ENCODE measurements at places on chromosomes 5 and 9.

DNA sequence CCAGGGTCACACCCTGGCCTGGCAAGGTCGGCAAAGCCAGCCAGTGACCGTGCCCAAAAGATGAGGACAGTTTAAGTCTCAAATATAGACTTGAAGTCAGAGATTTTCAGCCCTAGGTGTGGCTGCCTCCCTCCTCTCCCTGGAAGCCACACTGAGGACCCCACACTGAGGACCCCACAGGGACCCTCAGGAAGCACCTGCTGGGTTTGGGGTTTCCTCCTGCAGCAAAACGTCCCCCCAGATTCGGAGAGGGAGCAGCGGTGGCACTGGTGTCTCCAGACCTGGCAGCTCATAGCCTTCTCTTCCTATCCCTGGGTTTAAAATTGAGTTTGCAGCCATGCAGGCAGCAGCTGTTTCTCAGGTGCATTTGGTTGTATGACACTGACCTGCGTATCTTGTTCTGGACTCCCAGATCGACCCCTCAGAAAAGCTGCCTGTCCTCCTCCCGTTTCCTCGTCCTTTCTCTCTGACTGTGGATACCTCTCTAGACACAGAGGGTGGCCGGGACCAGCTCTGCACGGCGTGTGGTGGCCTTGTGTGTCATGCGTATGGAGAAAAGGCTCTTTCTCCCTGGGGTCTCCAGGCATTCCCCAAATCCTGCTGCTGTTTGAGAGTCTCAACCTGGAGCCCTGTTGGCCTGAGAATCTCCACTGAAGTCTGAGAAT is 36.6 kb downstream of the MRPL36 start:
- DNase-seq, result no peak

GRCh38 chr5:123421773-123422172 is 1.4 kb downstream of the CEP120 start:
- DNase-seq, result no peak

DNA sequence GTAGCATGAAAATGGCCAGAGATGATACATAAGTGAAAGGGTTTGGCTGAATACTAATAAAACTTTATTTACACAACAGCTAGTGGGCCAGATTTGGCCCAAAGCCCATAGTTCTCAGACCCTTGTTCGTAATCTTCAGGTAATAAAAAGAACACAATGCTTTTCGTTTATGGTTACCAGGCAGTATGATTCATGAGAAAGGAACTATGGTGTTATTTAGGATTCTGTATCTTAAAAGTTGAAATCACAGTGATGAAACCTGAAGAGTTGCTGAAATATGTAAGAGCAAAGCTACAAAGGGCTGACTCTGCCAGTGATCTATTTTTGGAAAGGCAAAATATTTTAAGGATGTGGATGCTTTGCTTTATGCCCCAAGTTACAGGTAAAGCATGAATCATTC is 192.7 kb downstream of the SMC2 start:
- no peak for DNase-seq

DNA sequence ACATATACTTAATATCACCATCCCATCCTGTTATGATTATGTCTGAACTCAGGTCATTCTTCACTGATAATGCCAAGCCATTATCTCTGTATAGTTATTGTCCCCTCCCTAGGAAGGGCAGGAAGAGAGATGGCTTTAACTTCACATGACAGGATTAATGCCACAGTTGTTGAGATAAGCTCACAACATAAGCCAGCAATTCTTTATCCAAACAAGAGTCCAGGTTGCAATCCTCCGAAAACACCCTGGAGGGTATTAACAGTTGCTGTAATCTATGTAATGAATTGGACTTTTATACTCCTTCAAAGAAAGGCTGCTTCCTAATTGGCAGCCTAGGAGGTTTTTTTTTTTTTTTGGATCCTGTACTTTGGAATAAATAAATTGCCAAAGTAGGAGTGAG is 779.4 kb downstream of the SEMA5A start:
- DNase-seq, result no peak

DNA sequence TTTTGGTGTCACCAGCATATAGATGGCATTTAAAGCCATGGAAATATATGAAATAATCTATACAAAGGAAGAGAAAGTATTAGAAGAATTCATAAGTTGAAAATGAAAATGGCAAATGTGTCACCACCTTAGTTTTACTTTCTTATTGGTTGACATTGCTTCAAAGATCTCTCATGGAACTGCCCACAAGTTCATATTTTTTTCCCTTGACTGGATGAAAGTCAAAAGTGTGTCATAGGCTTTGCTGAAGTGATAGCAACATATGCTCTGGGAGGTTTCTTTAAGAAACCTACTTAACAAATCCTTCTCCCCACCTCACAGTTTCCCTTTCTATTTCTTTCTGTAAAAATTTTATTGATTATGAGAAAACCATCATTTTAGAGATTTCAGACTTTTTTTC is 127.2 kb downstream of the VPS13A start:
- no peak for DNase-seq

GRCh38 chr5:42832060-42832459 is 20.4 kb upstream of the SELENOP start:
- no peak for DNase-seq

DNA sequence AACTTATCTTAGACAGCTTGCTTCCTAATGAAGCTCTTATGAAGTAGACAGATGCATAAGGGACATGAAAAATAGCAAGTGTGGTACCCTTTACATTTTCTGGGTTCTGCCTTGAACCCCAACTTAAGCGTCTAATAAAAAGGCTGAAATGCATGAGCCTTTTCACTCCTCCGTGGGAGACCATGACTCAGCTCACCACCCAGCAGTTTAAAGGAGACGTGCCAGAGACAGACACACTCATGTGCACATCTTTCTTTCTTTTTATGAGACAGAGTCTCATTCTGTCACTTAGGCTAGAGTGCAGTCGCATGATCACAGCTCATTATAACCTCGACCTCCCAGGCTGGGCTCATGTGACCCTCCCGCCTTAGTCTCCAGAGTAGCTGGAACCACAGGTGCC is 22.3 kb downstream of the CTXN3 start:
- no peak for DNase-seq

- peak; percentile 34 for DNase-seq
Measured at GRCh38 chr9:33778700-33779351, 16.5 kb upstream of the PRSS3 start.

GRCh38 chr5:115064380-115064779 is 105.3 kb downstream of the TRIM36 start:
- DNase-seq, result no peak

GRCh38 chr9:114616684-114617520 is 5.8 kb downstream of the TMEM268 start:
- no peak for DNase-seq

DNA sequence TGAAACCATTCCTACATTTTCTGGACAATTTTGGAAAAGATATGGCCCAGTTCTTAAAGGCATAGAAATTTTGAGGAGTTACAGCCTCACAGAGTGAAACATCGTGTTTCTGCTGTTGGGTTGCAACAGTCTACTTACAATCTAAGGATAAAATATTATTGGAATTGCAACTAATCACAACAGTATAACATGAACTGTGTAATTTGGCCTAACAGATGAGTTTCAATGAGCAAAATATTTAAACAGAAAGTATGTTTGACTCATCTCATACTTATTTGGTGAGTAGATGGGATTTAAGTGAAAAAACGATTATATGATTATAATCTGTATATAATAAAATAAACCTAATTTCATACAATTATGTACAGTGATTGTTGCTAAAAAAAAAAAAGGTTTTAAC is 1061.8 kb downstream of the CDH12 start:
- no peak for DNase-seq

DNA sequence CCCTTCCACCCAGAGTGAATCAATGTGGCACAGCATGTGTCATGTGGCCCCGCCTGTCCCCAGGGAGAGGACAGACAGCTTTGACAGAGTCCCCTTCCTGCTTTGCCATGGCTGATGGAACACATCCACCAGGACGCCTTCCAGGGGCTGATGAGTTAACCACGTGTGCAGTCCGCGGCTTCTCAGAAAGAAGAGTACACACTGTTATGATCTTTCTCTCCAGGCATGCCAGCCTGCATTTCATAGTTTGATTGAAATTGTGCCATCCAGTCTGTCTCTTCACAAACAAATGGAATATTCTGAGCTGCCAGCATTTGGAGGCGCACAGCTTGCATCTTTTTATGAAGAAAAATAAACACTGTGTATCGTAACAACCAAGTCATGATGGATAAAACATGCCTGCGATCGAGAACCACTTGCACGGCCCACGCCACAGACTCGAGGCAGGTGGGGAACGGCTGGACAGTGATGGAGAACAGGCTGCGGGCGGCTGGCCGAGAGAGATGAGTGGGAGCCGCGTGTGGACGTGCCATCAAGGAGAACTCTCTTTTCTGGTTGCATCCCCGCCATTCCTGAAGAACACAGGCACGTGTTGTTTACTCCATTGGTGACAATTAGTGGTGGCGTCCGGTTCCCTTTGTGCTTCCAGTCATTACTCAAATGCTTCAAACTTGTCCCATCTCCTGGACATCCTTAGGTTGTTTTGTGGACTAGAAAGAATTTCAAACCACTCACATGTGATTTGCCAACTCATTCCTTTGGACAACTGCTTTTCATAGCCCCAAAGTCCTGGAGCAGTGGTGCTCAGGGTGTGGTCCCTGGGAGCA is 220.2 kb downstream of the AGTPBP1 start:
- no peak for DNase-seq

- DNase-seq, result no peak
Measured at GRCh38 chr5:120767178-120767820, 303.2 kb downstream of the PRR16 start.

DNA sequence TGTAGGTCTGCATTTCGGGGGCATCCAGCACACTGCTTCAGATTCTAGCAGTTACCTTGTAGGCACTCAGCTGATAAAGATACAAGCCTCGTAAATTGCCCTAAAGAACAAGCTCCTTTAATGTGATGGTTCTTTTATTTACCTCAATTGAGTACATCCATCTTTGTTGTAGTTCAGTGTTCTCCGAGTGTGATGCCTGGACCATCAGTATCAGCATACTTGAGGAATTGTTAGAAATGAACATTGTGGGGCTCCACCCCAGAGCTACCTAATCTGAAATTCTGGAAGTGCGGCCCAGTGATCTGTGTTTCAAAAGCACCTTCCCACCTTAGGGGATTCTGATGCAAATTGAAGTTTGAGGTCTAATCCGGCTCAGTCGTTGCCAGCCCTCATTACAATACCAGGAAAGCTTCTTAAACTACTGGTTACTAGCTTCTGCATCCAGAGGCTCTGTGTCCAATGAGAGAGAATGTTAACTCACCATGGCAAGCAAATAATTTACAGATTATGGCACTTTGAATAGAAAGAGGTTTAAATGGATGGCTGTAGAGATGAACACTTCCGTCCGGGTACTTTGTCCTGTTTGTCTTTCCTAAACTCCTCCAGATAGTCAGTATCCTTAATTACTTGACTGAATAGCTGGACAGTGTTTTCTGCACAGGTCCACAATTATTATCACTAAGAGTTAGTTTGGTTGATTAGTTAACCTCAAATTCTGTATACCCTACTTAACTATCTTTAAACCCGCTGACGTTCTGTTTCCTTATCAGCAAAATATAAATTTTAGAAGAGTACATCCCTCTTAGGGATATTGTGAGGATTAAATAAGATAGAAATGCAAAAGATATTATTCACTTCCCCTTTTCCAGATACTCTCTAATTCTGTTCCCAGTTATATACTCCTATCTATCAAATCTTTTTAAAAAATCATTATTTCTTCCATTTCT is 47.9 kb downstream of the RAI14 start:
- no peak for DNase-seq

- DNase-seq, result no peak
Measured at GRCh38 chr5:39755986-39756385, 331.2 kb upstream of the DAB2 start.

DNA sequence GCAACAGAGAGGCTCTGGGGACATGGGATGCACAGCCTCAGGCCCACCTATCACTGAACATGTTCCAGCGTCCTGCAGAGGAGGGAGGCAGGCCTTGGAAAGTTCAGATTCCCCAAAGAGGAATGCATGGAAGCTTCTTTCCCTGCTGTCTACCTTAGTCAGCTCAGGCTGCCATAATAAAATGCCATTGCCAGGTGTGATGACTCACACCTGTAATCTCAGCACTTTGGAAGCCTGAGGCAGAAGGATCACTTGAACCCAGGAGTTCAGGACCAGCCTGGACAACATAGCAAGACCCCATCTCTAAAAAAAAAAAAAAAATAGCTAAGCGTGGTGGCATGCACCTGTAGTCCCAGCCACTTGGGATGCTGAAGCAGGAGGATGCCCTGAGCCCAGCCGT is 24.5 kb upstream of the TOR1B start:
- no peak for DNase-seq

DNA sequence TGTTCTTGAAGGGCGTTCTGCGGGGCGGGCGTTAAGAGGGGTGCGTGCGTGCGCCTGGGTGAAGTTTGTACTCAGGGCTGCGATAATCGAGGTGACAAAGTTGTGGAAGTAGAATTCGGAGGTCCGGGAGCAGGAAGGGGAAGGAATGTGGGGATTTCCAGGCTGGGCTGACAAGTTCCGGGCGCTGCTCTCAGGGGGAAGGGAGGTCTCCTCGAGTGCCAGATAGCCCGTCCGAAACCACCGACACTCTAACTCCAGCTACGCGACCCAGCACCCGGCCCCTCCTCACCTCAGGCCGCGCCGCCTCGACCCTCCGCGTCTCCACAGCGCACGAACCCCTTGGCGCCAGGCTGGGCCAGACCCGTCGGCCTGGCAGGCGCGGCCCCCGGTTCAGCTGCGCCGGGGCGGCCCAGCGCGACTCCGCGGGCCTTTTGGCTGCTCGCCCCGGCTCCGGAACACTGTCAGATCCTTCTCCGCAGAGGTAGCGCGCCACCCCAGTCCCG is at the start of gene IL6ST:
Gene IL6ST, minus strand, starts transcription at position 469 of the 503 bp plus-strand sequence. CDS start 18,685 bp downstream, outside the sequence.
- DNase-seq, result peak; percentile 39

DNA sequence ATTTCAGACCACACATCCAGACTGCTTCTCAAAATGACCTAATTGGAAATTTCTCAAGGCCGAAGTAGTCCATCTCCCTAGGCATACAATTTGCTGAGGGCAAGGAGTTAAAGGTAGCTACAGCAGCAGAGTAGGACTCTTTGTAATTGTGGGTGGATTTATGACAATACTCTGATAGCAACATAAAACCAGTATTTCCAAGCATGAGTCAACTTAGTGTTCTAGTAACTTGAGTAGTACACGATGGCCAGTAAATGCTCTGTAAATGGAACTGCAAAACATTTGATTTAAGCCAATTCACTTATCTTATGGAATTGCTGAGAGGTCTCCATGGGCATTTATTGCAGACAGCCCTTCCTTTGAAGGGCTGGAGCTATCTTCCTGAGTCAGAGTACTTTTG is 352.2 kb downstream of the PLK2 start:
- DNase-seq, result no peak

- DNase-seq, result no peak
Measured at GRCh38 chr5:90488791-90489190, 14.1 kb downstream of the POLR3G start.

DNA sequence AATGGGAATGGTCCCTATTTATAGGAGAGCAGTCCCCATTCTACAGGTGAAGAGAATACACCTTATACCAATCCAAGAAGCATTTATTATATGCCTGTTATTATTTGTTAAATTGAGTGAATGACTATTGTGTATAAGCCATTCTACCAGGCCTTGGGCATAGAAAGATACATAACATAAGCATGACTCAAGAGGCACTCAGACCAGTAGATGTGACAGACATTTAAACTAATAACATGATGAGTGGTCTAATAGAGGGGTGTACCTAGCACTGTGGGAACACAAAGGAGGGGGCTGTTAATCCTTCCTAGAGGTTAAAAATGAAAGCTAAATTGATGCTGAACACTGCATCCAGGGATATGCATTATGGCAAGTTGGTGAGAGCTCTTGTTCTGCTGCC is 145.0 kb upstream of the TNC start:
- DNase-seq, result no peak

All from left renal pelvis (tissue), 4 donors.